GM23248 (cell line): ENCODE measurements at places on chromosomes 3 and 15.

DNA sequence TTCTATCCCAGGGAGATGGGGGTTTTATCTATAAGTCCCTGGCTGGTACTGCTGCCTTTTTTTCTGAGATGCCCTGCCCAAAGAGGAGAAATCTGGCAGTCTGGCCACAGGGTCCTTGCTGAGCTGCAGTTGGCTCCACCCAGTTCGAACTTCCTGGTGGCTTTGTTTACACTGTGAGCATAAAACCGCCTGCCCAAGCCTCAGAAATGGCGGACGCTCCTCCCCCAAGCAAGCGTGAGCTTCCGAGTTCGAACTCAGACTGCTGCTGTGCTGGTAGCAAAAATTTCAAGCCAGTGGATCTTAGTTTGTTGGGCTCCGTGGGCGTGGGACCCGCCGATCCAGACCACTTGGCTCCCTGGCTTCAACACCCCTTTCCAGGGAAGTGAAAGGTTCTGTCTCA lies 126.8 kb upstream of the SUCLG2 start:
- DNase-seq, result no peak

- DNase-seq, result peak; percentile 10
Measured at GRCh38 chr3:122074621-122075265, 19.6 kb downstream of the CD86 start.

GRCh38 chr15:84398763-84399701 lies 163.5 kb downstream of the GOLGA6L4 start:
- no peak for DNase-seq

DNA sequence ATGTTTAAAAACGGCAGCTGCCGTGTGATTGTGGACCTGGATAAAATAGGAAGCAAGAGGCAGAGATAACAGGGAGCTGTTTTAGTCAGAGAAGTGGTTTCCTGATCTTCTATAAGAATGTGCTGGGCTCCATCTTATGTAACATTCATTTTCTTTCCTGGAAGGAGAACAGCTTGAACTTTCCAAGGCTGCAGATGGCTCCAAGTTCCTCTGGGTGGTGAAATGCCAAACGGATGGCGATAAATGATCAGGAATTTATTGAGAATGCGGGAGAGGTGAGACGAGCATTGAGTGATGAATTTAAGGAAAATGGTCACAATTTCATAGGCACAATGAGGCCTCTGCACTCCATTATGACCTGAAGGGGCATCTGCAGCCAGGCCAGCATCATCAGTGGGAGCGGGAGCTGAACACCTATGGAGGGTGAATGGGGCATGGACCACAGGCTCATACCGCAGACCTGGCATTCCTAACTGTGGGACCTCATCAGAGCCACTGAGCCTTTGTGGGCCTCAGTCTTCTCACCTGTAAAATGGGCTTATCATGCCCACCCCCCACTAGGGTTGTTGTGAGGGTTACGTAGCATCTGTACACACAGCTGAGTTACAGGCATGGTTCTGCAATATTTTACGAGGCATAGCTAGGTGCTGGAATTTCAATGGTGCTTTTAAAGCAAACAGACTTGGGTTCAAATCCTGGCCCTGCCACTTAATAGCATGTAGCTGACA lies 17.1 kb downstream of the MGLL start:
- peak; percentile 49 for DNase-seq

- DNase-seq, result peak; percentile 34
Measured at GRCh38 chr15:40563426-40563825, 1.4 kb downstream of the CCDC32 start.

DNA sequence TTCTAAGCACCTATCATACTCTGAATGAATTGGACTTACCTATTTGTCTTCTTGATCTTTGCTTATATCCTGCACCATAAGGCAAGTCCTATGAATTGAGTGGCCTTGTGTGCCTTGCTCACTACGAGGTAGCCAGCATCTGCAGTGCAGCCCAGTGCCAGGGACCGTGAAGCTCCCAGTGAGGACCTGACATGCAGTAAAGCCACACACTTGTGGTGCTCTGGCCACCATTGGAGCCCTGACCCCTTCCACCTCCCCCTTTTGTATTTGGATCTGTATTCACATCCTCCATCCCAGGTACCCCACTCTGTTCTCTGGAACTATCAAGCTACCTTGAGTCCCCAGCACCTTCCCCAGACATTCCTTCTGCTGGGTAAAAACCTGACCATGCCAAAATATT lies 52.1 kb downstream of the BSN start:
- no peak for DNase-seq

DNA sequence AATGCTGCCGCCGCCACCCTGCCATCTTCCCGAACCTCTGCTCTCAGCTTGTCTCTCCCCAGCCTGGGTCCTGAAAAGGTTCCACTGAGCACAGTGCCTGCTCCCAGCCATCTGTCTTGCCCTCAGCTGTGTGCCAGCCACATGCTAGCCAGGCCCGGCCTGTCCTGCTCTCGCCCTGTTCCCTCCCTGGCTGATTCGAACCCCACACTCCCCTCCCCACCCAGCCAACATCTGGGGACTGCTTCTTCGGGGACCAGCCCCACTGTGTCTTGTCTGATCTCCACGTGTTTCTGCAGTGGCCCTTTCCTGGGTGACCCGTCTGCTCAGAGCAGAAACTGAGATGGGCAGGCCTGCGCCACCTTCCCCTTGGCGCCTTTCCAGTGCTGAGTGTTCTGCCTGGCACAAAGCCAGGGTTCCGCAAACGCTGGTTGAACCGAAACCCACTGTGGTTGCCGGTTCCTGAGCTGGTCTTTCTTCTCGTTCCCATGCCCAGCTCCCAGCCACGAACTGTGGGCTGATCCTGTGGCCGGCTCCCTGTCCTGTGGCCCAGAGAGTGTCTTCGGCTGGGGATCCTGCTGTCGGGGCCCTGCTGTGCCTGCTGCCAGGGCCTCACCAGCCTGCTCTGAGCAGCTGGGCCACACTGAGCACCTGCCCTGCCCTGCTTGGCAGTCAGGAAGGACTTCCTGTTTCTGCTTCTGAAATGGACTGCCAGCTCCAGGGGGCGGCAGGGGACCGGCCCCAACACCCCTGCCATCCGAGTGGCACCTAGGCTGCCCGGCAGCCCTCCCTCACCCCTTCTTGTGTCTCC lies 62.7 kb upstream of the KLF13 start:
- DNase-seq, result no peak

DNA sequence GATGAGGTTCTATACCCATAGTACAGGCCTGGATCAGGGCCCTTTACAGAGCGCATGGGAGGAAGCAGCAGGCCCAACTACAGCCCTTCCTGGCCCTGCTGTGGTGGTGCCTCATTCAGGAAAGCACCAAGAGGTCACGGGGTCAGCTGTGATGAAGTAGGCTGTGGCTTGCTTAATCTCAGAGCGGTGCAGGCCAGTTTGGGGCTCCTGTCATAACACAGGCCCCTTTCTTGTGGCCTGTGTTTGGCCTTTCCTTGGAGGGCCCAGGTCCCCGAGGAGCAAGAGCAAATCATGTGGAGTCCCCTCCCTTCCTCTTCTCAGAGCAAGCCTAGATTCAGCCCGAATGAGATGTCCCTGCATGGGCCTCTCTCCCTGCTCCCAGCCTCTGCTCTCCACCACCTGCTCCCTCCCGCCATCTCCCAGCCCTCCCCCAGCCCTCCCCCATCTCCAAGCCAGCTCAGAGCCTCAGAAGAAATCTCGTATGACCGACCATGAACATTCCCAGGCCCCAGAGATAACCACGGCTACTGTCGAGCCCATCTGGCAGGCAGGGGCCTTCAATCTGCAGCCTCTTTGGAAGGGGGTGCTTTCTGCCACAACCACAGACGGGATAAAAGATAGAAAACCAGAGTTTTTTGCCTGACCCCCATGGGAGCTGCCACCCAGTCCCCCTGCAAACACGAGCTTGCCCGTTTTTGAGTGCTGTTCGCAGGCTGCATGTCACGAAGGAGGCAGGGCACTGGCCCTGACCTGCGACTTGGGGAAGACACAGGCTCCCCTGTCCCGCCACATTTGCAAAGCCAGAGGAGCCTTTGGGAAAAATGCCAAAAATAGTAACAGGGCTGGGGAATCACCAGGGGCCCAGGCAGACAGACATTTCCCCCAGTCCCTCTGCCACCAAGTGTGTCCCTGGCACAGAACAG lies 32.3 kb upstream of the DUSP7 start:
- peak; percentile 57 for DNase-seq

- DNase-seq, result no peak
Measured at GRCh38 chr3:15009167-15009566, 55.9 kb downstream of the MRPS25 start.

DNA sequence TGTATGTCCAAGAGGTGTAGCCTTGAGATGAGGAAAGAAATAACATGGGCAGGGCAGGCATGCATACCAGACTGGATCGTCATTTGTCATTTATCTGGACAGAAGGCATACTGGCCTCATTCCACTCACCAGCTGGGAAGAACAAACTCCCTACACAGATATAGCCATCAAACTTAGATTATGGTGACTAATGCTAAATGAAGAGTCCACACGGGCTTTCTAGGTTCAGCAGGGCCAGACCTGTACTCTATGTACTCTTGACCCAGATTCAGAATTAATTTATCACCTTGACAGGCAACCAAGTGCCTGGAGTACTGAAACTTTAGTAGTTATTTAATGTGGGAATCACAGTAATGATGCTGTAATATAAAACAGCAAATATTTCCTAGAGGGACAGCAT lies 164.3 kb upstream of the IL12A start:
- DNase-seq, result peak; percentile 87

DNA sequence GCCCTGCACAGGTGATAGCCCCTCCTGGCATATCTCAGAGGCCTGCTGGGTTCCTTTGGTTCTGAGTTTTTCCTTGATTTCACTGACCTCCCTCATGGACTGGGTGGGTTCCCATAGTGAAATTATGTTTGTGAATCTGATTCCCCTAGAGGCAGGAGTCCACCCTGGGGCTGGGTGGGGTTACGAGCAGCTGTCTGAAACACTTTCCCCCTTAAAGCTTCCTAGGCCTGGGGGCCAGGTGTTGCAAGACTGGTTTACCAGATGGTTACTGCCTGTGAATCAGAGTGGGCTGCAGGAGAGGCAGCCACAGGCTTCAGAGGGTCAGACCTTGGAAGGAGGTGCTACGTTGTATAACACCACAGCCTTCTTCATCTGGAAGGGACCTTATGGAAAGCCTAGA lies 34.3 kb downstream of the IL20RB start:
- no peak for DNase-seq

GRCh38 chr3:190883973-190884832 lies 21.7 kb upstream of the GMNC start:
- DNase-seq, result peak; percentile 73

DNA sequence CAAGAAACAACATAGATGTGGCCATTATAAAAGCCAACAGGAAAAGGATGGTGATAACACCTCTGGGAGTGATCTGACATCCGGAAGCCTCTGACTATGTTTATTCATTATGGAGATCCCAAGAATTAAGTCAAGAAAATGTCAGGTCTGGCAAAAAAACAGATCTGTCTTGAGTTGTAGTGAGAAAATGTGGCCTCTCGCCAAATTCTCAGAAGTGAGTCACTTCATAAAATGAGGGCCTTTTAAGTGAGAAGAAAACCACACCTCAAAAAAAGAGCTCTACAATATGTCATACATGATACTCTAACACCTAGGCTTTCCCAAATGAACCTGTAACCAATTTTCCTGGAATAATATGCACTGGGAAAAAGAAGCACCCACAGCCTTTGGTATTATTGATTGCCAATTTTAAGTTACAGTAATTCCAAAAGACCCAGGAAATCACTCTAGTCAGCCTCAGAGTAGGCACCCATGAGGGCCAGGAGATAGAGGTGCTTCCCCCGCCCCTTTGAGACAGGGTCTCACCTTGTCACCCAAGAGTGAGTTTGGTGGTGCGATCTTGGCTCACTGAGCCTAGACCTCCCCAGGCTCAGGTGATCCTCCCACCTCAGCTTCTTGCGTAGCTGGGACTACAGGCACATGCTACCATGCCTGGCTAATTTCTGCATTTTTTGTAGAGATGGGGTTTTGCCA lies 38.0 kb downstream of the CCR3 start:
- DNase-seq, result peak; percentile 51

GRCh38 chr3:90015688-90016356 lies 908.4 kb downstream of the EPHA3 start:
- DNase-seq, result peak; percentile 55

- no peak for DNase-seq
Measured at GRCh38 chr3:179977356-179977755, 59.4 kb downstream of the PEX5L start.

DNA sequence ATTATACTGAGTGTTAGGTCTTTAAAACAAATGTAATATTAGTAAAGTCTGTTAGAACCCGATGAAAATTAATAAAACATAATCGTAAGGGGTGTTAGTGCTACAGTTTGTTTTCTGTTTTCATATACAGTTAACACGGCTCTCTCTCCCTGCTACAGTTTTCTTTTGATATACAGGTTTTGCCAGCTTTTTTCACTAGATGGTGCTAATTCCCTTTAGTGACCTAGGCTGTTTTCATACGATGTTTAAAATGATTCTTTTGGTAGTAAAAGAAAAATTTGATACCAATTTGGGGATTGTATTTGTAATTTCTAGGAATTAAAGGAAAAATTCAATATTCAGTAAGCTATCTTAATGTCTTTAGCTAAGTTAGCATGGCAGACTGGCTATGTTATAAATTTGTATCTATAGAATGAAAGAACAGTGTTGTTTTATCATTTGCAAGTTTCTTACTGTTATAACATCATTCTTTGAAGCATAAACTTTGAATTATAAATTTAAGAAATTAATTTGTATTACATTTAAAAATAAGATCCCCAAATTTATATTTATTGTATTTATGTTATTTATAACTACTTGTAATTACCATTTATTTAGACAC lies 11.5 kb downstream of the APH1B start:
- DNase-seq, result peak; percentile 83

- DNase-seq, result no peak
Measured at GRCh38 chr15:29309139-29309538, 39.5 kb upstream of the NSMCE3 start.

GRCh38 chr3:81545572-81545971 lies 215.9 kb downstream of the GBE1 start:
- peak; percentile 69 for DNase-seq

GRCh38 chr3:124587053-124587408 lies 143.2 kb upstream of the UMPS start:
- no peak for DNase-seq

- no peak for DNase-seq
Measured at GRCh38 chr3:179236669-179237301, 14.1 kb downstream of the KCNMB3 start.

- DNase-seq, result no peak
Measured at GRCh38 chr3:33821989-33822388, 23.6 kb downstream of the PDCD6IP start.

DNA sequence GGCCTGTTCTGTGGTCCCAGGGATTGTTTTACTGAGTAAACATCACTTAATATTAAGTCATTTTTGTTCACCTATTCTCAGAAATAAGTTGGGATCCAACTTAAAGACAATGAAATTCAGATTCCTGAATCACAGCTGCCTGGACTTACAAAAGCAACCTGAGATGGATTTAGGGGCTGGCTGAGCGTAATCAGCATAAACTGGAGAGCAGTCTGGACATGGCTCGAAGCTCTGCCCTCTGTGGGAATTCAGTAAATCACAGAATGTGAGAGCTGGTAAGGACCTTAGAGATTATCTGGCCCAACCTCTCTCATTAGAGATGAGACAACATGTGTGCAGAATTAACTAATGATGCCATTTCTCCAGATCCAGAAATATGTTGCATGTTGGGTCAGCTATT lies 23.7 kb downstream of the CCDC80 start:
- no peak for DNase-seq
